ENCODE measurements at places on chromosomes 2 and 18.

DNA sequence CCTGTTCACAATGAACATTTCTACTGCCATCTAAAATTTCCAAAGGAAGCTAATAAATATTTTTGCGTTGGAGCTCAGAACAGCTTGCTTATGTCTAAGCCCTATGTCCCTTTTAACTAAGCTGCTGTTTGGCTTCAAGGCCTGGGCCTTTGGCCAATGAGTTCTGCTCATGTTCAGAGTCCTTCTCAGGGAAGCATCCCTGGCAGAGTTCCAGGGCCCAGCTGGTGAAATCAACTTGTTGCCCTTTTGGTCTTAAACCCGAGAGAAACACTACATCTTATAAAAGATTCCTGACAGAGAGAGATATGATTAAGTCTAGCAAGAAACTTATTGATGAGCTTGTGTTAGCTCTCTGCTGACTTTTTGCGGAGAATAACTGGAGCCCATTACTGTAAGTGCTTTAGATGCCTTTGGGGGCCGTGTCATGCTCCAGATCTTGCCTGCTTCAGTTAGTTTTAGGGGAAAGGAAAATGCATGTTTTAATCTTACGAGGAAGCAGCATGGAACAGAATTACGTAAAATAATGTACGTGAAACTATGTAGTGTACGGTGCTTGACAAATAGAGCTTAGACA lies 102.5 kb upstream of the NOSTRIN start:
- no peak for DNase-seq

- DNase-seq, result no peak
Observed at GRCh38 chr2:119941981-119942513, 70.8 kb upstream of the EPB41L5 start.

- DNase-seq, result no peak
Observed at GRCh38 chr2:150485114-150485870, 2.2 kb downstream of the RND3 start.

DNA sequence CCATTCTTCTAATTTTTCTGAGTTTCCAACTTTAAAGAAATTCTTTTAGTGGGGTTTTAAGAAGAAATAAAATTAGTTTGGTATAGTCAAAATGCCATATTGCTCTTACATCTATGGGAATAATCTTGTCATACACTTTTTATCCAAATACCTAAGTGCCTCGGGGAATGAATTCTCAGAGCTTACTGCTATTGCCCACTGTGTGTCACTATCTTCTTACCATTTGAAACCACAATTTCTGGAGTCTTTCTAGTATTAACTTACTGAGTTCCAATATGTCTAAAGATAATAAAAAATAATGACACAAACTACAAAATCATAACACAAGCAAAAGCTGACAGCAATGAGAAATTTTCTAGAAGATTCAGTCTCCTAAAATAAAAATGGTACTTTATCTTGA lies 23.7 kb upstream of the DNAH6 start:
- no peak for DNase-seq

DNA sequence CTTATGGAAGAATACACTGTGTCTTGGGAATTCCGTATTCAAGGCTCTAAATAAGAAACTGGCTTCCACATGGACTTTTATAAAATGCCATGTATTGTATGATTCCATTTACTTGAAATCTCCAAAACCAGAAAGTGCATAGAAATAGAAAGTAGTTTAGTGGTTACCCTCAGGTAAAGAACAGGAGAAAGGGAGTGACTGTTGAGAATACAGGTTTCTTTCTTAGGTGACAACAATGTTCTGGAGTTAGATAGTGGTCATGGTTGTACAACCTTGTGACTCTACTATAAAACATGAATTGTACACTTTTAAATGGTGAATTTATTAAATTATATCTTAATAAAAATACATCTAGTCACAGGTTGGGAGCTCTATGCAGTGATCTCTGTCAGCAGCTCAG lies 481.8 kb downstream of the SPAG16 start:
- no peak for DNase-seq

- DNase-seq, result no peak
Observed at GRCh38 chr18:62346333-62347088, 21.4 kb downstream of the TNFRSF11A start.

GRCh38 chr2:86017901-86018896 lies 87.5 kb downstream of the POLR1A start:
- no peak for DNase-seq

DNA sequence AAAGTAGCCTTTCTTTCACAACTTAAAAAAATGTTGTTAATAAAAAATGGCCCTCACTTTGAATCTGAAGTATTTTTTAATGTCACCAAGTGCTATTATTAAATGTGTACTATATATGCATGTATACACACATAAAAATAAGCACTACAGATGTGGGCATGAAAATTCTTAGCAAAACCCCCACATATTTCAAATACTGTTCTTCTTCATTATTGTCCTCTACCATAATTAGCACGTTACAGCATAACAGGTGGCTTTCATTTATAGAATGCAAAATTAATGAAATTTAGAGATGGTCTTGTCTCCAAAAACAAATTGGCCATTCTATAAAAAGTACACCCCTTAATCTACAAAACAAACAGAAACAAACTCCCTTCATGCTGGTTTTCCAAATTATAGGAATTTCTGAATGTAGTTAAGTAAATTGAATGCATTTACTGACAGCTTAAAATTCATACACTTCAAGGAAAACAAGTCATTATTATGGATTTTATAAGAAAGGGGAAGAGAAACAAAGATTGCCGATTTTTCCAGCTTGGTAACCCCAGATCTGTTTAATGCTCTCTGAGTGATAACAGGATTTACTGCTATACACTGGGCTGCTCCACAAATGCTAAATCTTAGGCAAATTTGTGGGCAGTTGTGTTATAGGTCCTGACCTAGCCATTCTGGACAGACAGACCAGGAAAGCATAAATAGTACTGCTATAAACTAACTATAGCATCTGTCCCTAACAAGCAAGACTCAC lies 67.2 kb downstream of the SPRED2 start:
- DNase-seq, result no peak

DNA sequence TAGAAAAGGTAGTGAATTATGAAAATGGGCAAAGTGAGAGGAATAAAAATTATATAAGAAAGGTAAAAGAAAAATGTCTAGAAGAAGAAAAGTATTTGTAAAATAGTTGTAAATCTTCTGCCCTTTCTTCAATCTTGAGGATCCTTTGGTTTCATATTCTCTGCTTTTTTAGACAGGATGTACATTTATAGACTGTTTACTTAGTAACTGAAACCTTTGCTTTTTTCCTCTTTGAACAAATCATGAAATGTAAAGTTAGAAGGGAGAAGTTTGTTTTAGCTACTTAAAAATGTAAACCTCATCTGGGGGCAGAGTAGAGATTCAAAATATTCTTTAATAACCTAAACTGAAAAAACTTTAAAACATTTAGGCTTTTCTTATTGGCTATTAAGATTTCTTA lies 150.4 kb upstream of the ITGA4 start:
- DNase-seq, result no peak

DNA sequence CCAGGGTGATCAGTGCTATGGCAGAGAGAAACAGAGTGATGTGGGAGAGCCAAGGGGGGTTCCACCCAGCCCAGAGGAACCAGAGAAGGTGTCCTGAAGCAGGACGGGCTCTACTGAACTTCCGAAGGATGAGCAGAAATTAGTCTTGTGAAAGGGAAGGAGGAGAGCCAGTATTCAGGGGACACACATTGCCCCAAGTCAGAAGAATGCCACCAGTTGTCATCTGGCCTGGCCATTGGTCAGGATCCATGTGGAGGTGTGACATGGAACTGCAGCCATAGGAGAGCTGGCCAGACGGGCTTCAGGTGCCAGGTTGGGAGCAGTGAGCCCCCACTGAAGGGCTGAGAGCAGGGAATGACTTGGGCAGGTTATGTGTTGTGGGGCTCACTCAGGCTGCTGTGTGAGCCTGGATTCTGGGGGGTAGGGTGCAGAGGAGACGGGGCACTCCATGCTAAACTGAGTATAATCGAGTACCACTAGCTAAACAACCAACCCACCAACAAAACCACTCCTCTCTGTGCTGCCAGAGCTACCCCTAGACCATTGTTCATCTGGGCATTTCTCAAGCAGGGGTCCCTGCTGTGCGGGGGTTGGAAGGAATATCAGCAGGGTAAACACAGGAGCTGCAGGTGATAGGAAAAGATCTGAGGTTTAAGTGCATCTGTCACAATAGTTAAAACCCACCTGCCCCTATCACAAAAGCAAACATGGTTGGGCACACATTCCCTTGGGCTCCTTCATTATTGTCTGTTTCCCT lies 25.3 kb downstream of the MARCO start:
- no peak for DNase-seq

DNA sequence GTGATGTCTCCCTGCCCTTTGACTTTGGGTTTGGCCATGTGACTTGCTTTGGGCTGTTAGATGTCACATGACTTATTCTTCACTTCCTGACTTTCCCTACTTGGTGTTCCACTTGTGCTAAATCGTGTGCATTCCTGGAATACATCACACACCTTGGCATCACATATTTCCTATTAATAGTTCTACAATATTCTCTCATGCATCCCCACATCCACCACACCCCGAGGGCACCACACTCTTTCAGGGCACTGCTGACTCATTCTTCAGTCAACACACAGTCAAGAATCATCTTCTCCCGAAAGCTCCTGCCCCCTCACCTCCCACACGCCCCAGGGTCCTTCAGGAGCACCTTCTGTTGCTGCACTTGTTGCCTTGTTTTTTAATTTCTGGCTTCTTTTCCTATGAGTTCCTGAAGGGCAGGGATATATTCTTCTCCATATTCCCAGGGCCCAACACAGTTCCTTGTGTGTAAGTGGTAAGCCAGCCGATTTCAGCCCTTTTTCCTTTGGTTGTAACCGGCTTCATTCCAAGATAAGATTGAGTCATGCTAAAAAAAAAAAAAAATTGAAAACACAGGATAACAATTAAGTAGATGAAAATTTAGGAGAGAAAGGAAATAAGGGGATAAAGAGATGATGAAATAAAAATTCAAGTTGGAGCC lies 341.4 kb downstream of the SLC4A3 start:
- peak; percentile 77 for DNase-seq

DNA sequence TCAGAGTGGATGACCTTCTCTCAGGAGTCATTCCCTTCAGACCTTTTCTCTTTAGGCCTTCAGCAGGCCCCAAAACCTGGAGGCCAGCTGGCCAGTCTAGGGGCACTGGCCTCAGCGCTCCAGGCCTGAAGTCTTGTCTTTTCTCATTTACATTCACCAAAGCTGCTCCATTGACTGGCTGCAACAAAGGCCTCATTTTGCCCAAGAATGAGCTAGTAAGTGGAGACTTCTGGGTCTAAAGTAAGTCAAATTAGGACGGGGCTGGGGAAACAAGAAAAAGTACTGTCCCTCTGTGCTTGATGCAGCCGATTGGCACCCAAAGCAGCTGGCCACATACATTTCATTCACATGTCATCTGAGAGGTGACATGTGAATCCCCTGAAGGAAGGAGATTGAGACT lies 83.8 kb upstream of the RIOK3 start:
- no peak for DNase-seq

DNA sequence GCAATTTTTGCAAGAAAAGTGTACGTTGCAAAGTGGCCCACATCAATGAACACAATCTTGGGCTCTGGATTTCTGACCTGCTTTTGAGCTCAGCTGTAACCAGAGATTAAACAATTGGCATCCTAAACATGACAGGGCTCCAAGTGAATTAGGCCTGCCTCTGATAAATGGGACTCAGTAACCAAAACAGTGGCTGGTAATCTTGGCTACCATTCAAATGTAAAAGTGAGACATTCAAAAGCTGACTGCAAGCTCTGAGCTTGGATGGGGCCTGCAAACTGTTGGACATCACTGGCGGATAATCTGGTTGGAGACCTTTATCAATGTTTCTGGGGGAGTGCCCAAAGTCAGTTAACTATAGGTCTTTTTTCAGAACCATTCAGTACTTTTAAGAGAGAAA lies 160.7 kb downstream of the RAB3GAP1 start:
- no peak for DNase-seq

DNA sequence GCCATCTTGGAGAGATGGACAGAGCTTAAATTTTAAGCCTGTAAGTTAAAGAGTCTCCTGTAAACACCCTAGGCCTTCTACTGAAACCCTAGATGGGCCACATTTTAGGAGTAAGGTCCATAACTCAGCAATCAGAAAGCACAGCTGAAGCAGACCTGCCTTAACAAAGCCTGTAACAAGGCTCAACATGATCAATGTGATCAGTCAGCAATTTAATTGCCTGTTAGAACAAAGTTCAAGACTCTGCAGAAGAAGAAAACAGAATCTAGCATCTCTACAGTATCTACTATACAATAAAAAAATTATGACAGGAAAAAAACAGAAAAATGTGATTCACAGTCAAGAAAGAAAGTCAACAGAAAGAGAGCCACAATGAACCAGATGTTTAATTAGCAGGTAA lies 27.1 kb downstream of the SEPTIN10 start:
- DNase-seq, result no peak

DNA sequence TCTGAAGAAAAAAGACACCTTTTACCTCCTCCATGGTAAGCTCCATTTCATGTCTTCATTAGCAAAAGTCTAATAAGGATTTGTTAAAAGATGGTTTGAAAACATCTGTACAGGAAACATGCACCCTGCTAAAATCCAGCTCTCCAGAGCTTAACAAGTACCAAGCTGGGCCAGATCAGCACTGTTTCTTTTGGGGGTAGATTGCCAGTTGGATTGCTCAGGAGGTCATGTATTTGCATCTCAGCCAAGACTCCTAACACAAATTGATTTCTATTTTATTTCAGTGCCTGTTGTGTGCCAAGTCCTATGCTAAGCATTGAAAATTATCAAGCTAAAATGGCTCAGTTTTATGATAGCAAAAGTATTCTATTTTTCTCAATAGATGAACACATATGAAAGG lies 3.4 kb upstream of the TMEM182 start:
- DNase-seq, result no peak

DNA sequence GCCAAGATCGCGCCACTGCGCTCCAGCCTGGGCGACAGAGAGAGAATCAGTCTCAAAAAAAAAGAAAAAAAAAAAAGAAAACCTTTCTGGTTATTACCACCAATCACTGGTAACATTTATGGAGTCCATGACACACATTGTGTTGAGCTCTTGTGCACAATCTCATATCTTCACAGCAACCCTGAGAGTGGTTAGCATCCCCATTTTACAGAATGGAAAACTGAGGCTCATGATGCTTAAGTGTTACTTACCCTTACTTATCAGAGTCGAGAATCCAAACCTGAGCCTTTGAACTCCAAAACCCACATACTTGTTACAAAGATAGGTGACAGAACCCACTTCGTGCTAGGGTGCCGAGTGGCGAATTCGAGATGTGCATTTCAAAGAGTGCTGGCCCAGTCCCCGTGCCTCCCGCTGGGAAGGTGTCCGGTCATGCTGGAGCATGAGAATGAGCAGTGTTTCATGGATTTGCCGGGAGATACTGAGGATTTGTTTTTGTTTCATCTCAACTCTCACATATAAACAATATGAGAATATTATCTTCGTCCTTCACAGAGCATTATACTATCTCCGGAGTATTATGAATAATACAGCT lies 50.9 kb downstream of the CYP27C1 start:
- DNase-seq, result no peak

- DNase-seq, result peak; percentile 79
Observed at GRCh38 chr2:133817680-133818566, 249.7 kb upstream of the NCKAP5 start.

GRCh38 chr18:37874721-37875120 lies 309.1 kb upstream of the CELF4 start:
- no peak for DNase-seq

- no peak for DNase-seq
Observed at GRCh38 chr2:25362434-25363145, 20.9 kb upstream of the DNMT3A start.
